Mucosa of gallbladder (tissue), 1 donor: ENCODE measurements at places on chromosomes 1 and 21.

- DNase-seq, result no peak
Observed at GRCh38 chr1:30320581-30320890, 402.8 kb downstream of the MATN1 start.

GRCh38 chr1:196659471-196659870, 7.6 kb downstream of the CFH start:
- no peak for DNase-seq

- DNase-seq, result no peak
Observed at GRCh38 chr1:161214369-161214768, 726 bp upstream of the FCER1G start.

DNA sequence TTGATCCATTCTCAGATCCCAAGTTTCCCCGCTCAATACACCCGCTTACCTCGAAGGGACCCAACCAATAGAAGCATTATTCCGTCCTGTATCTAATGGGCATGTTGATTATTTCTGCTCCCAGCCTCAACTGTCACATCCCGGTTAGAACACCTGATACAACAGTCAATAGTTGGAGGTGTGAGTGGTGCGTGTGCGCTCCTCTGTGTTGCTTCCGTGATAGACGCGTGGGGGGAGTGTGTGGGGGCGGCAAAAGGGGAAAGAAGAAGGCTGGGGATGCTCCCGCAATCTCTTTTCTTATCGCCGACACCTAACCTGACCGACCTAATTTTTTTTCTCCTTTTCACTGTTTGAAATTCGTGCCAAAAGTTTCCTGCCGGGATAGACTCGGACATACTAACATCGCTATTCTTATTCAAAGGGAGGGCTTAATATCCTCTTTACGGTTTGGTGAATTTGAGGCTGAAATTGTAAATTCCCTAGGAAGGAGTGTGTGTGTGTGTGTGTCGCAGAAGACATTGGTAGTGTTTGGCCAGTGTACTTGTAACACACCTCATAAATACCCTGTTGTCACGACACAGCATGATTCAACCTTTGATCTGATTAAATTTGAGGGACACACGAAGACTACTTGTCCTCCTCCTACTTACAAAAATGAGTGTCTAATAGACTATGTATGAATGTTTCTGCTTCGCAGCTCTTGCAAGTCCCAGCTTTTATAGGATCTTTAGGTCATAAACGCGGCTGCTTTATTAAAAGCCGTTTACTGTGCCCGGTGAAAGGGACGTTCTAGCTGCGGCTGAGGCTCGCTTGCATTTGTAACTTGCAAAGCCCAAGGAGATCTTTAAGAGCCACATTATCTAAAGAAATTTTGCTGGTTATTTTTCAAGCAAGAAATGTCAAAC, 1.5 kb upstream of the PROX1 start:
- no peak for DNase-seq

GRCh38 chr1:170735366-170736263, 71.7 kb downstream of the PRRX1 start:
- no peak for DNase-seq

GRCh38 chr1:193031431-193031830, 27.7 kb downstream of the UCHL5 start:
- no peak for DNase-seq

DNA sequence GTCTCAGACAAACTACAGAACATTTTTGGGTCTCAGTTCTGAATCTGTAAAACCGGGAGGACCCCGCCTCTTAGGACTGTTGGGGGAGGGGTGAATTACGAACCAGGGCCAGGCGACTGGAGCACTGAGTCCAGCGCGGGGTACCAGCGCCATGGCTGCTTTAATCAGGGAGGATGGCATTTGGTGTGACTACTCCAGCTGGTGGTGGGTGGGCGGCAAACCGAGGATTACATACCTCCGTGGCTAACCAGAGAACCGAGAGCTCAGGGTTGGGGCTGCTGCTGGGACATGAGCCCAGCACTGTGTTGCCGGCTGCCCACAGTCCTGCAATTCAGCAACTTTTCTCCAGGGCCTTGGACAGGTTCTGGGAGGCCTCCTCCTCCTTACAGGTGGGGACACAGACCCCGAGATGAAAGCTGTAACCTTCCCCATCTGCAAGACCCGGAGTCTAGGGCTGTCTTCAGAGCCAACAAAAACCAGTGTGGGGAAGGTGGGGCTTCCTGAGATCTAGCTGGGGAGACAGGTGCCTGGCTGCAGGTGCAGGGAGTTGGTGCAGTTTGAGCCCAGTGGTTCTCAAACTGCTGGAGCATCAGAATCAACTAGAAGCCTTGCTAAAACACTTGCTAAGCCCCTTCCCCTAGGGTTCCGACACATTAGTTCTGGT, 273.5 kb downstream of the FOXD2 start:
- no peak for DNase-seq

DNA sequence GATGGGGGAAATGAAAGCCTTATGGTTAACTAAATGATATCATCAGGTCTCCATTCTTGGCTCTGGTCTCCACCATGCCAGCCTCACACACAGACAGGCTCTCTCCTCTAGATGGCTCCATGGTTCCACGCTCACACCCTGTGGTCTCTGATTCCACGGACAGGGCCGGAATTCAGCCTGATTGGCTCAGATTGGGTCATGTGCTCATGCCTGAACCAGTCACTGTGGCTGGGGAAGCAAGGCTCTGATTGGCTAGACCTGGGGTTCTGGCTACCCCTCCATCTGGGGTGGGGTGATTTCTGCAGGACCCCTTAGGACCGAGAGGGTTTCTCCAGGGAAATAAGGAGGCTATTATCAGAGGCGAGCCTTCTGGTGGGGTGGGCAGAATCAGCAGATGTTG, 277.0 kb downstream of the PTPRU start:
- DNase-seq, result peak; percentile 35

GRCh38 chr21:42552407-42553336, 39.0 kb downstream of the SLC37A1 start:
- no peak for DNase-seq

GRCh38 chr1:44292651-44293050, 62.4 kb downstream of the ERI3 start:
- DNase-seq, result no peak

DNA sequence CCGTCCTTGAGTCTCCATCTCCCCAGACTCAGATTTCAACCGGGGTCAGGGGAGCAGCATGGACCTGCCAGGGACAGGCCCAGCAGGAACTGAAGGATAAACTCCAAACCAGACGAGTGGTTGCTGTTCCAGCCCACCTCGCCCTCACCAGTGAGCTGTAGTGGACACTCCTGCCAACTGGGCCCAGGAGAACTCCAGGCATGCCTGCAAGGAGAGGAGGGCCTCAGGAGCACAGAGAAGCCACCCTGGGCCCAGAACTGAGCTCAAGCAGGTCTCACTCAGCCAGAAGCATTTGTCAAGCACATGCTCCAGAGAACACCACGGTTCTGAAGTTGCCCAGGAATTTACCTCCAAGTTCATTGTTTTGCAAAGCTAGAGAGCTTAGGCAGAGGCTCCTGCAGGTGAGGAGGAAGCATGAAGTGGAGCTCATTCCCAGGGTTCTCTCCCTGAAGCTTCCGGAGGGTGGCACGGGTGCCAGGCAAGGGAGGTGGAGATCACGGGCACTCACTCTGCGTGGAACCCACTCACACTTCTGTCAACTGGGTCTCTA, 61.0 kb downstream of the MATN1 start:
- no peak for DNase-seq

DNA sequence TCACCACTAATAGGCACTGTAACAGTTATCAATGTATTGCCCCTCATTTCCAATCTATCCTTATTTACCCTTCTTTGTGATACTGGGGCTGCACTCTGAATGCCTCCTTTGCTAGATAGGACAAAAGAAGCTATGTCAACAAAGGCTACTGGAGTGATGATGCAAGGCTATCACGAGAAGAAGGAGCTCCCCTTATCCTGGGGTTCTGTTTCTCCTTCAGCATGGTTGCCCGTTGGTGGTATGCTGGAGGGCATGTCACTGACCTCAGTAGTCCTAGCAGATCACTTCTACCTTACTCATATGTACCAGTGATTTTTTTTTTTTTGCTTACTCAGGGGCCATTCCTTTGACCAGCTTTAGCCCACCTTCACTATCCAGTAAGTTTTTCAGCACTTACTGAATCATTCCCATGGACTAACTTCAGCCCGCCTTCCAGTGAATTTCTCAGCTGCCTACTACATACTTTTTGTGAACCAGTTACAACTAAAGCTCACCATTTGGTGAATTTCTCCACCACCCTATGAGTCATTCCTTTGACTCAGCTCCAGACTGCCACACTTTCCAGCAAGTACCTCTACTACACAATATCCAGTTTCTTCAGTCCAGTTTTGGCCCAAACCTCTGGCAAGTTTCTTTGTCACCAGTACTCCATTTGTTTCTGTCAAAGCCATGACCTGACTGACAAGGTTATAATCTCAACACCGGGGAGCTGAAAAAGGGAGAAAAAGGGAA, 944.5 kb downstream of the KCNT2 start:
- DNase-seq, result peak; percentile 24

DNA sequence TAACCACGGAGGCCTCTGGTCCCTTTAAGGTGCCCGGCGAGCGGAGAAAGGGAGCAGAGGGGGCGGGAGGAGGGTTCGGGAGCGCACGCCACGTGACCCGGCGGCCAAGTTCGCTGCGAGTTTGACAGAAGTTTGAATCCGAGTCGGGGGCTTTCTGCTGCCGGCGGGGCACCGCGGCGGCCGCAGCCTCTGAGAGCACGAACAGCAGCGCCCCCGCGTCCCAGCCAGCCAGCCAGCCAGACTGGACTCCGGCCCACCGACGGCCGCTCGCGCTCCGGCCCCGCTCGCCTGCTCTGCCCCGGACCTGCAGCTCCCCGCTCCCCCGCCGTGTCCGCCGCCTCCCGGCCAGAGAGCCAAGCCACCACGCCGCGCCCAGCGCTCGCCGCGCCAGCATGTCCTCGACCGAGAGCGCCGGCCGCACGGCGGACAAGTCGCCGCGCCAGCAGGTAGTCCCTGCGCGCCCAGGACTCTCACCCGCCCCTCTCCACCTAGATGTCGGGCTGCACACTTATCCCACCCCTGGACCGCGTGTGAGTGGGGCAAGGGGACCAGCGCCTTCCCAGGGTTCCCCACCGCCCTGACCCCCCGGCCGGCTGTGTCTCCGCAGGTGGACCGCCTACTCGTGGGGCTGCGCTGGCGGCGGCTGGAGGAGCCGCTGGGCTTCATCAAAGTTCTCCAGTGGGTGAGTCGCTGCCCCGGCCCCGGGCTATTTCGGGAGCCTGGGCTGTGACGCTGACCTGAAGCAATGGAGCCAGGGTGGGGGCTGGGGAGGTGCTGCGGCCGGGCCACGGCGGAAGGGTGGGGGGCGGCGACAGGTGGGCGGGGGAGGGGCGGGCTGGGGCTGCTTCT, at the start of gene SYPL2:
TSS of gene SYPL2 (plus strand) at position 95 of the 849 bp plus-strand sequence. CDS start at position 393, 298 bp downstream.
- DNase-seq, result no peak

DNA sequence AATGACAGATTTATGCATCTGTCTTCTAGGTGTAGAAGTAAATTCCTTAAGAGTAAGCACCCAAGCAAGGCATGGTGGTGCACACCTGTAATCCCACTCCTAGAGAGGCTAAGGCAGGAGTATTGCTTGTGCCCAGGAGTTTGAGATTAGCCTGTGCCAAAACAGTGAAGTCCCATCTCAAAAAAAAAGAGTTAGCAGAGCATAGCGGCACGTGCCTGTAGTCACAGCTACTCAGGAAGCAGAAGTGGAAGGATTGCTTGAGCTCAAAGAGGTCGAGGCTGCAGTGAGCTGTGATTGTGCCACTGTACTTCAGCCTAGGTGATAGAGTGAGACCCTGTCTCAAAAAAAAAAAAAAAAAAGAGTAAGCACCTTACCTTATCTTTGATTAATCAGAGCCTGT, 15.1 kb upstream of the TIPRL start:
- DNase-seq, result no peak

DNA sequence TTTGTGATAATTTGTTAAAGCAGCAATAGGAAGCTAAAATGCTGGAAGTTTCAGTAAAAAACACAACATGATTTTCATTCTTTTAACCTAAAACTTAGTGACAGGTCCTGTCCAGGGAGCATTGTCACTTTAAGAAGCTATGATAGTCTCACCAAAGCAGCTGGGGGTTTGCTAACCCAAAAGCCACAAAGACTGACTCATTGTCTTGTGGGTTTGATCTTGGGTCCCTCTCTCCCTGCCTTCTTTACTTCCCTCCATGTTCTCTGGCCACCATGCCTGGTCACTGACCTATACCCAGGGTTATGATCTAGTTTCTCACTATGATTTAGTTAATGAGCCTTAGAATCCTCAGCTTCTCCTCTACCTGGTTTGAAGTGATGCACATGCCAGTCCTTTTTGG, 213.5 kb upstream of the PTGFR start:
- DNase-seq, result no peak

DNA sequence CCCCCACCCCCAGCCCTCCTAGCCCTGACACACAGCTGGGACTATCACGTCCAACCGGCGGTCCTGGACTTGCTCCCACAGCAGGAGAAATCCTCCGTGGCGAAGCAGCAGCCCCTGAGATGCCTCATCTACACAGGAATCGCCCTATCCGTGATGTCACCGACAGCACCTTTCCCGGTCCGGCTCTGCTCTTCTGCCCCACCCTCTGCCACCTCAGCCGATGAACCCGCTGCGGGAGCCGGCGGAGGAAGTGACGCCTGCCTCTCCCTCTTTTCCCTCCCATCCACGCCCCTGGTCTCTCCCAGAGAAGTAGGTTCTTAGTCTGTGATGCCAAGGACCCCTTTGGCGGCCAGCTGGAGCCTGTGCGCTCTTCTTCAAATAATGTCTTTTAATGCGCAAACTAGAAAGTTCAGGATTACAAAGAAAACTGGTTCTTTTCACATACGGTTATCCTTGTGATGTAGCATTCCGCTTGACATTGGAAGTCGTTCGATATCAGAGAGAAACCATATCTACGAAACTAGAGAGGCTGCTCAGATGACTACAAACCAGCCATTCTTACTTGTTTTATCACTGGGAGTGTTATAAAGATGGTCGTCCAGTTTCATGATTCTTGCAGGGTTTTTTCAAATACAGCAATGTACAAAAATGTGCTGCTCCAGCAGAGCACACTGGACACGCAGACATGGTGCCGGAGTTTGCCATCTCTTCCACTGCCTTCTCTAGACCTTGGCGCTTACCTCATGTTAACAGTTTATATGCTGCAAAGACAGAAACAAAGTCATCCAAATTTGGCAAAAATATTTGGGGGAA, 120.3 kb downstream of the PPIAL4G start:
- peak; percentile 51 for DNase-seq

DNA sequence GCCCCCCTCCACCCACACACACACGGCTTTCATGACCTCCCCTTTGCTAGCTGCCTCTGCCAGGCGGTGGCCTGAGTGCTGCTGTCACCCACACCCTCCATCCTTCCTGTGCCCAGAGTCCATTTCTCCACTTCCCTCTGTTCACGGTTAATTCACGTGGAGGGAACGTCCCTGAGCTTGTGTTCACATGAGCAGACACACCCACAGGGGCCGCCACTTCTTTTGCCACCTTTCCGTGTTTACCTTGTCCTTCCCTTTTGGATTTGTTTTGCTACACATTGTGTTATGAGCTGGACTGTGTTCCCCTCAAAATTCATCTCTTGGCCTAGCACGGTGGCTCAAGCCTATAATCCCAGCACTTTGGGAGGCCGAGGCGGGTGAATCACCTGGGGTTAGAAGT, 128.0 kb downstream of the ETS2 start:
- no peak for DNase-seq

DNA sequence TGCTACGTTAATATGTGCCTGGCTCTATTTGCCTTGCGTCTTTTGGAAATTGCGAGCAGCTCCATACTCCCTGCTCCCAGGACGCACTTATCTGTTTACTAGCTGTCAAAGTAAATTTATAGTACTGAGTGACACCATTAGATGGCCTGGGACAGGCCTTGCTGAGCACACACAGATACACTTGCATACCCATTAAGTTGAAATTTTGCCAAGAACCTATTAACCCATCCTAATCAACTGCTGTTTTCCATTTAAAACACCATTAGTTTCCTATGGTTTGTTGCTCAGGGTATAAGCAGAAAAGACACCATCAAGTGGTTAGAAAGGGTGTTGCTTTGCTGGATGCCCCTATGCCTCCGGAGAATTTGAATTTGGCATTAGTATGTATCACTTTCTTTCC, 187.3 kb downstream of the SLC44A5 start:
- no peak for DNase-seq
